ENCODE measurements at places on chromosomes 7 and 10.

- DNase-seq: no peak
Measured at GRCh38 chr10:126686268-126686667, 15.8 kb upstream of the C10orf90 start.

- no peak for DNase-seq
Measured at GRCh38 chr10:131201741-131202515, 109.6 kb downstream of the TCERG1L start.

GRCh38 chr7:8109196-8110022 lies 140.8 kb downstream of the GLCCI1 start:
- DNase-seq: no peak

- DNase-seq: no peak
Measured at GRCh38 chr10:24180891-24181290, 28.0 kb upstream of the KIAA1217 start.

- no peak for DNase-seq
Measured at GRCh38 chr7:40979296-40979695, 723.6 kb downstream of the INHBA start.

GRCh38 chr10:131785121-131785460 lies 115.7 kb upstream of the PPP2R2D start:
- DNase-seq: no peak

DNA sequence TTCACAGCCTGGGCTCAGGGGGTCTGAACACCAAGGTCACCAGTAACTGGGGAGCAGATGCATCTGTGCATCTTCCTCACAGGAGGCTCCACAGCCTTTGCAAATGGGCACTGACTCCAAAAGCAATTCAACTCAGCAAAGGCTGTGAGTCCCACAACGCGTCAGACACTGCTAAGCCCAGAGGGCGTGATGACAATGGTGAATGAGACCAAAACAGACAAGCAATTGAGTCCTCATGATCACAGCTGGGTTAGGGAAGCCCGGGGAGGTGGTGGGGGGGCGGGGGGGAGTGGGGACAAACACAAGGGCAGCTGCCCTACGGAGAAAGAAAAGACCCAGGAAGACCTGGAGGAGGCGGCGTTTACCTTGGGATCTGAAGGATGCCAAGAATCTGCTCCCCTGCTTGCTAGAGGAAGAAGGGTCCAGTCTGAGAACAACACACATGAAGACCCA lies 61.6 kb upstream of the RNF32 start:
- no peak for DNase-seq

DNA sequence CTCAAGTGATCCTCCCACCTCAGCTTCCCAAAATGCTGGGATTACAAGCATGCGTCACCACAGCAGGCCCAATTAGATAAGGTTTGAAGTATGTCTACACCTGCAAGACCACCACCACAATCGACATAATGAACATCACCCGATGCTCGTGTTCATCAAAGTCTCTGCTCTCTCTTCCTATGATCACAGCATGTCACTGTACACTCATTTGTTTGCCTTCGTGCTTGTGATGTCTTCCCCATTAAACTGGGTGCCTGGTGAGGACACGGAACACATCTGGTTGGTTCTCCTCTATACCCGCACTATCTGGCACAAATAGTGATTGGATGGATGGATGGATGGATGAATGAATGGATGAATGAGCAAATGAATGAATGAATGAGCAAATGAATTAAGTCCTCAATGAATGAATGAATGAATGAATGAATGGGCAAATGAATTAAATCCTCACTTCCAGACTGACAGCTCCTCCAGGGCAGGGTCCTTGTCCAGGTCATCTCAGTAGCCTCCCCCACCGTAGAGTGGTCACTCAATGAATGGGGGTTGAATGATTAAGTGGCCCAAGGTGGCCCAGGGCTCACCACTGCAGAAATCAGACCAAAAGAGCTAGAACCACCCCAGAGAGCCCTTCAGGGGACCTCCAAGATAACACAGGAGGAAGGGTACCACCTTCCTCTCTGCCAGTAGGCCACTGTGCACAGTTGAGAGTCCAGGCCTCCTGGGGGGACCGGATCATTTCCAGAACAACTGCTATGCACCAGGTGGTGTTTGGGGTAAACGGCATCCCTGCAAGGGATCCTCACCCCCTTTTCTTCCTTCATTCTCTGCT lies 101.9 kb upstream of the TNRC18 start:
- DNase-seq: no peak

- DNase-seq: no peak
Measured at GRCh38 chr10:31977440-31978155, 49.0 kb upstream of the ARHGAP12 start.

- no peak for DNase-seq
Measured at GRCh38 chr10:86630079-86630478, 24.3 kb upstream of the OPN4 start.

DNA sequence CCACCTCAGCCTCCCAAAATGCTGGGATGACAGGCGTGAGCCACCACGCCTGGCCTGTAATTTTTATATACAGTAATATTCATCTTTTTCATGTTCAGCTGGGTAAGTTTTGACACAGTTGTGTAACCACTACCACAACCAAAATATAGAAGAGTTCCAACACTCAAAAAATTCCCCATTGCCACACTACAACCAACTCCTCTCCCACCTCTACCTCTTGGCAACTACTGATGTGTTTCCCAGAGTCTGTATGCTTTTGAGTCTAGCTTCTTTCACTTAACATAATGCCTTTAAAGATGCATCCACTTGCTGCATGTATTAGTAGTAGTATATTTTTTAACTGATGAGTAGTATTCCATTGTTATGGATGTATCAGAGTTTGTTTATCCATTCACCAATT lies 90.7 kb downstream of the SRPK2 start:
- DNase-seq: no peak

DNA sequence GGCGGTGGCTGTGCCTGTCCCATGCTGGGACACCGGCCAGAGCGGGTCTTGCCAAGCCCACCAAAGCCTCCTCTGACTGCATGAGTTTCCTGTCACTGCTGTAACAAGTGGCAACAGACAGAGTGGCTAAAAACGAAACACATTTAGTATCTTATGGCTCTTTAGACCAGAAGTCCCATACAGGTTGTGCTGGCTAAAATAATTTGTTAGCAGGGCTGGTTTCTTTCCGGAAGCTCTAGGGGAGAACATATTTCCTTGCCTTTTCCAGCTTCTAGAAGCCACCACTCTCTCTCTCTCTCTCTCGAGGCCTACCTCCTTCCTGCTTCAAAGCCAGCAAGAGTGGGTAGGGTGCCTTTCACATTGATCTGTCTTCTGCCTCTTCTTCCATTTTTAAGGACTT lies 171.6 kb upstream of the PLPP4 start:
- DNase-seq: no peak

GRCh38 chr7:38594949-38595348 lies 36.2 kb downstream of the AMPH start:
- no peak for DNase-seq

DNA sequence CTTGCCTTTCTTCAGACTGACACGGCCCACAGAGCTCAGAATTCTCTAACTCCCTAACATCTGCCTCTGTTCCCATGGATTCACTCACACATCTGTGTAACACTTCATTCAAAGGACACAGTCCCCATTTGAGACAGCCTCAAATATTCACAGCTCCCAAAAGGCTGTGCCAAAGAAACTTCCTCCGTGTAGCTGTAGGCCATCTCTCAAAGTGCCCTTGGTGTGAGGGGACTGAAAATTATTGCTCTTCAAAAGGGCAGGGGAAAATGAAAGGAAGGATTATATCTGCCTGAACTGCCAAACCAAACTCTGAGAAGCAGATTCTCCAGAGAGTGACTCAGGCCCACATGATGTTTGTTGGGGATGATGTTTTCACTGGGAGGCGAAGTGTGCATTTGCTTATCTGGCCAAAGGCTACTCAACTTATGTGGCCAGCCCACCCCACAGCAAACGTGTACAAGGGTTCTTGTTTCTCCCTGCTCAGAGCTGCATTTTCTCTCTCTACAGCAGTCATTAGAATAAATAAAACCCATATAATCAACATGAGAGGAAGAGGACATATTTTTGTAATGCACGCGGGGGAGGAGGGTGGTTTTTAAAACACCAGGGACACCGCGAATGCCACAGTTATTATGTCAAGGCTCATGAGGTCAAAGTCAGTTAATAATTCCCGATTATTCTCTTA lies 302.4 kb upstream of the NFE2L3 start:
- no peak for DNase-seq

GRCh38 chr10:69716711-69717560 lies 84.8 kb upstream of the COL13A1 start:
- DNase-seq: no peak

GRCh38 chr7:92670204-92670851 lies 80.1 kb upstream of the FAM133B start:
- DNase-seq: no peak

DNA sequence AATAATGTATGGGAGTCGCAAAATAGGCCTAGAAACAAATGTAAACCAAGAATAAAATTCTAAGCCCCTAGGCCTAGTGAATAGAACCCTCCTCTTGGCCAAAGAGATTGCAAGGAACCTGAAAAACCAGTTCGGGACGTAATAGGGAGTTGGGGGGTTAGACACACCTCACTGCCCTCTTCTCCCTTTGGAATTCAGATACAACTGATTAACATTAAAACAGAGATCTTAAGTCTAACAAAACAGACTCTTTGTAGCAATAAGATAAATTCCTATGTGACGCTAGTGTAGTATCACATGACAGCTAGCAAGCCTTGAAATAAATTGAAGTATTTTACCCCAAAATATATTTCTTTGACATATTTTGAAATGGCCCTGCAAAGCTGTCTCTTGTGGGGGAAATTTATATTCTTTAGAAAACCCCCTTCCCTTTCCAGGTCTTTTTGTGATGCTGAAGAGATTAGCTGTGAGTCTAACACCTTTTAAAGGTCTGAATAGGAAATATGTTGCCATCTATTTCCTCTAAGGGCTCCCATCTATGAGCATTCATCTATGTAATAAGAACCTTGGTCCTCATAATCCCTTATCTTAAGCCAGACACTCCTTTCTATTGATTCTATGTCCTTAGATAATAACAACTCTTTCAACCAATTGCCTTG lies 623.4 kb upstream of the NRG3 start:
- no peak for DNase-seq

DNA sequence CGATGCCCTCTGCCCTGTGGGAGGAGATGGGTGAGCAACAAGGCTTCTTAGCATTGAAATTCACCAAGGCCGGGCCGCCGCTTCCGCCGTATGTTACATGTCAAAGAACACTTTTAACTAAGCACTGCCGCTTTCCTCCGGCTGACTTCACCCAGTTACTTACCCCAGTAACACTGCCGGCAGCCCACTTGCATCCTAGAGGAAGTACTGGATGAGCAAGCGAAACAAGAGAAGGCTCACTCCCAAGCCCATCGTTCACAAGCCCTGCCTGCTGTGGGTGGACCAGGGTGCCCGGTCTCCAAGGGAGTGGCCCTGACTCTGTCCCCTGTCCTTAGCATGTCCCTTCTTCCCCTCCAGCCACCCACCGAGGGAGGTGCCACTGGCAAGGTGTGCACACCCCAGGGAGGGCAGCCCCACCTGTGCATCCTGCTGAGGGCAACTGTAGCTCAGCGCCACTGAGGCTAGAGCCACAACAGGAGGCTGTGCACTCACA lies 73.1 kb upstream of the EBF3 start:
- no peak for DNase-seq

DNA sequence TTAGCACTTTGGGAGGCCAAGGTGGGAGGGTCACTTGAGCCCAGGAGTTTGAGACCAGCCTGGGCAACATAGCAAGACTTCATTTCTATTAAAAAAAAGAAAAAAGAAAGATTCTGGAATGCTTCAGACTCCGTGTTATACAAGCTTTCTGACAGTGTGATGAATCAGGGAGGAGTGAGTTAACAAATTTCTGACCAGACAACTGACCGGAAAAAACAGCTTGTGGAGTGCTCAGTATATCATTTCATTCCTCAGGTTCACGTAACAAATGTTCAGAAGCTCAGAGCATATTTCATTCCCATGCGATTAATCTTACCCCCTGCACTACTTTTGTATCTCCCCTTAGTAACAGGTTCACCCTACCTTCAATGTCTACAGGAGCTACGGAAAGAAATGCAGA lies 28.6 kb upstream of the TNPO3 start:
- no peak for DNase-seq

DNA sequence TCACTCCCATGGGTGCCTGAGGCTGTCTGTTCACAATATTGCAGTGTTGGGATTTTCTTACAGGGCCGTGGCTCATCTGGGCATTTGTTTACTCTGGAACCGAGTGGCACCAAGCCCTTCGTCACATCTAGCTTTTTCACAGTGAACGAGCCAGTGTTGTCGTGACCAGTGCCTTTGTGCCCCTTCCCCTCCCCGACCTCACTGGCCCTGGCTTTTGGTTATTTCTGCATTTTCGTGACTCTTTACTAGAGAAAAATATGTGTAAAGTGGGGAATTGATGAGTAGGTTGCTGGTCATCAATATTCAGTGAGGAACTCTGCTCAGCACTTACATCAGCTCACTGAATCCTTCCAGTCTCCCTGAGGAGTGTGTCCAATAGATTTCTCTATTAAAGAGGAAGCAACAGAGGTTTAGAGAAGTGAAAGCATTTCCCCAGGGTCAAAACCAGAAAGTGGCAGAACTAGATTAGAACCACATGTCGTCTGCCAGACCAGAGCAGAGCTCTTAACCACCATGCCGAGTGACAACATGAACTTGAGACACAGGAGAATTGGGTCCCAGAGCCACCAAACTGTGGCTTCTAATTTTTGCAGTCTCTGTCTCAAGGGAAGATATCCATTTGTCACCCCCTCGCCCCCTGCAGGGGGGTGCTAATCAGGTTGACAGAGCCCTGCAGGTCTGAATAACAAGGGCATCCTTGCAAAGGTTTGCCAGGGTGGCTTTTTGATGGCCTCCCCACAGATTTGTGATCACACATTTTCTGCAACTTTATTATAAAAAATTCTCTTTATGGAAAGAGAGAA lies 125.3 kb downstream of the CHN2 start:
- DNase-seq: no peak

DNA sequence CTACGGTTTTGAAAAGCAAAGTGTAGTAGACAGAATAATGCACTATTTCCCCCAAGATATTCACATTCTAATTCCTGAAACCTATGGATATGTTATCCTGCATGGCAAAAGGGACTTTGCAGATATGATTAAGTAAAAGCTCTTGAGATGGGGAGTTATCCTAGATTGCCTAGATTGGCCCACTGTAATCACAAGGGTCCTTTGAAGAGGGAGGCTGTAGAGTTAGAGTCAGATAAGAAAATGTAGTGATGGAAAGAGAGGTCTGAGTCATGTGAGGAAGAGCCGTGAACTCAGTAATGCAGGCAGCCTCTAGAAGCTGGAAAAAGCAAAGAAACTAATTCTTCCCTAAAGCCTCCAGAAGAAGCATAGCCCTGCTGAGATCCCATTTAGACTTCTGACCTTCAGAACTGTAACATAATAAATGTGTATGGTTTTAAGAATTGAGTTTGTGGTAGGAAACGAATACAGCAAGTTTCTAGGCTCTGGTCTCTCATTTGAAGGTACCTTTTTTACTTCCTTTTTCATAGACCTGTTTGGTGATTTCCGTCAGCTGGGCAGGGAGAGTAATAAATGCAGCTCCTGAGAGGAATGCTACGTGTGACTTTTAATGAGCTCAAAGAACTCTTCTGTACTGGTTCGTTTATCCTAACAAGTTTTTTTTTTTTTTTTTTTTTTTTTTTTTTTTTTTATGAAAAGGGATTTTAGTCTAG lies 41.9 kb upstream of the NXPH1 start:
- DNase-seq: no peak

GRCh38 chr10:112821663-112822062 lies 128.4 kb upstream of the TCF7L2 start:
- DNase-seq: no peak

Measured in stimulated activated CD8-positive, alpha-beta memory T cell treated with anti-CD3 and anti-CD28 coated beads, Interleukin-4, amount 100 ng/mL, for 1 hour (primary cell).